ENCODE measurements at places on chromosomes 5 and 9. TPM values are rescaled to one million over a fixed set of nuclear protein-coding genes. Genes with fewer than 3 reads are reported as not detected.

DNA sequence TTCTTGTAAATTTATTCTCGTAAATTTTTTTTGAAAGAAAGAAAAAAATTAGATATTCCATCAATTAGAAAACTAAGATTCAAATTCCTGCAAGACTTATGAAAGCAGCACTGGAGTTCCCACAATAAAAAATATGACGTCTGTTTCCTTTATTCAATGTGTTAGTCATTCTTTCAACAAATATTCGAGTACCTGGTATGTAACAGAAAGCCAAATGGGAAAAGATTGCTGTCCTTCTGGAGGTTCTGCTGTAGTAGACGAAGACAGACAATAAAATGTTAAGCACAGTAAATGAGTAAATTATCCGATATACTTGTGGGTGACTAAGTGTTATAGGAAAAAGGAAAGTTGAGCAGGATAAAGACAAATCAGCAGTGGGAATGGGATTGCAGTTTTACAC lies 92.2 kb downstream of the ADAMTSL1 start:
- DNase-seq: no peak

GRCh38 chr9:97059626-97060025 lies 20.7 kb upstream of the CTSV start:
- no peak for DNase-seq

DNA sequence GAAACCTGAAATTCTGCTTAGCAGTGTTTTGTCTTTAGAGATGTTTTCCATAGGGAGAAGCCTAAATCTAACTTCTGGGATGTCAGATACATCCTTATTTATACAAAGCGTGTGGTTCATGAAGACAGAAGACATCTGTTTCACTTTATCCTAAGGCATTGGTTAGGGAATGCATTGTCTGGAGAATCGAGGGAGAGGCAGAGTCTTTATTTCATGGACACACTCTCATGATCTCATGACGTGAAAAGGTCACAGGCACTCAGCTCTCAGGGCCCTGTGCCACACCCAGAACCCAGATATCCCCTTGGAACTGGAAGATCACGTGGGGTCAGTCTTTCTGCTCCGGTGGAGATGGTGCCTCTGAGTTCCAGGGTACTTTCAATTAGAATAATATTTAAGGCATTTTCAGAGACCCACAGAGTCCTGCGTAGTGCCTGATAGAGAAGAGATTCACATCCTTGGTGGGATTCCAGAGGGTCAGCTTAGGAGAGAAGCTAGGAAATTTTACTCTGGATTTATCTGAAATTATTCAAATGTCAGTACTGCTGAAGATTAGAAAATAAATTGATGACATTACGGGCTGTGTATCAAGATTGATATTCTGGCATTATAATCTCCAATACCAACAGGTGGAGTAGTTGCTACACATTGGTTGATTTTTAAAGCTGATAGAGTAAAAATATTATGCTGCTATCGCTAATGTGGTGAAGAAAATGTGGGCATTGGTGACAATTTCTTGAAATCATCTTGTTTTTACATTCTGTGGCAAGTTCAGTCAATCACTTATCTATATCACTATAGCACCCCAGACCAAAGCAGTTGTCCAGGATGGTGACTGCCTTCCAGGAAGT lies 378.3 kb downstream of the MTRR start:
- no peak for DNase-seq

DNA sequence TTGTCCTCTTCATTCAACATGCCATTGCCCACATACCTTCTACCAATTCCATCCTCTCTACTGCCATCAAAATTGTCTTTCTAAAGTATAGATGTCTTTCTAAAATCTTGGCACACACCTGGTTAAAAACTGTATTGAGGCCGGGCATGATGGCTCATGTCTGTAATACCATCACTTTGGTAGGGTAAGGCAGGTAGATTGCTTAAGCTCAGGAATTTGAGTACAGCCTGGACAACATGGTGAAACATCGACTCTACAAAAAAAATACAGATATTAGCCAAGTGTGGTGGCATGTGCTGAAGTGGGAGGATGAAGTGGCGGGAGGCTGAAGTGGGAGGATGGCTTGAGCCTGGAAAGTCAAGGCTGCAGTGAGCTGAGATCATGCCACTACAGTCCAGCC lies 412.1 kb downstream of the TMEM38B start:
- no peak for DNase-seq

- peak; percentile 96 for DNase-seq
These were observed 9.0 kb downstream of the RGS14 start for GRCh38 chr5:177366528-177367322.

- peak; percentile 84 for DNase-seq
These were observed 782 bp downstream of the BICD2 start for GRCh38 chr9:92763721-92764380.

Gene IFNA21
- total RNA-seq: not detected

Gene CDH12
- not detected for total RNA-seq

DNA sequence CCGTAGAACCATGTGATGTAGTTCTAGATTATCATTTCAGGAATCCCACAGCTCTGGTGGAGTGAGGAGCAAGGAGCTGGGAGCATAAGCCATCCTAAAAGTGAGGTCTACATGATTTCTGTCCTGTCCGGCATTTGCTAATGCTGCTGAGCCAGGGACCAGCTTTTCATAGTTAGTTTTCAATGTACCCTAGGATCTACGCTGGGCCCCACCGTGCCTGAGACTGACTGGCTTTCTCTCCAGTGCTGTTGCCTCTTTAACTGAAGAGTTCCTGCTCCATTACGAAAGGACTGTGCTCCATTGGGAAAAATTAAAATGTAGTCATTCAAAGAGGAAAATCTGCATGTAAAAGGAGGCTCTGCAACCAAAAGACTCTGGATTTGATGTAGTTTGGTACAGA lies 634.8 kb downstream of the DMRTA1 start:
- DNase-seq: no peak

- DNase-seq: no peak
These were observed 48.6 kb downstream of the ANXA2R start for GRCh38 chr5:42991404-42992087.

Gene NRARP
- total RNA-seq: 20.7 TPM

DNA sequence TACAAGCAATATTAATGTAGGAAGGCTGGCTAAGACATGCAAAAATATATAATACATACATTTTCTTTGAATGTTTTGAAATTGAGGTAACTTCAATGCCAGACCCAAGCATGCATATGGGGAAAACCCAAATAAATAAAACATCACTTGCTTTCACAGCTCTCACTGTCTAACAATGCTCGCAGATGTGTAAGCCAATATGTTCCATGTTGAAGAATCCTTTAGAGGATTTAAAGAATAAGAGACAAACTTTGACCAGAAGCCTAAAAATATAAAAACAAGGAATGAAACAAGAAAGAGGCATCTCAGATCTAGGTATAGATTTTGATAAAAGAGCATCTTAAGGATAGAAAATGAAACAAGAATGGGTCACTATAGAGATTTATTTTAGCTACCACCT lies 354.2 kb downstream of the CDH10 start:
- no peak for DNase-seq

DNA sequence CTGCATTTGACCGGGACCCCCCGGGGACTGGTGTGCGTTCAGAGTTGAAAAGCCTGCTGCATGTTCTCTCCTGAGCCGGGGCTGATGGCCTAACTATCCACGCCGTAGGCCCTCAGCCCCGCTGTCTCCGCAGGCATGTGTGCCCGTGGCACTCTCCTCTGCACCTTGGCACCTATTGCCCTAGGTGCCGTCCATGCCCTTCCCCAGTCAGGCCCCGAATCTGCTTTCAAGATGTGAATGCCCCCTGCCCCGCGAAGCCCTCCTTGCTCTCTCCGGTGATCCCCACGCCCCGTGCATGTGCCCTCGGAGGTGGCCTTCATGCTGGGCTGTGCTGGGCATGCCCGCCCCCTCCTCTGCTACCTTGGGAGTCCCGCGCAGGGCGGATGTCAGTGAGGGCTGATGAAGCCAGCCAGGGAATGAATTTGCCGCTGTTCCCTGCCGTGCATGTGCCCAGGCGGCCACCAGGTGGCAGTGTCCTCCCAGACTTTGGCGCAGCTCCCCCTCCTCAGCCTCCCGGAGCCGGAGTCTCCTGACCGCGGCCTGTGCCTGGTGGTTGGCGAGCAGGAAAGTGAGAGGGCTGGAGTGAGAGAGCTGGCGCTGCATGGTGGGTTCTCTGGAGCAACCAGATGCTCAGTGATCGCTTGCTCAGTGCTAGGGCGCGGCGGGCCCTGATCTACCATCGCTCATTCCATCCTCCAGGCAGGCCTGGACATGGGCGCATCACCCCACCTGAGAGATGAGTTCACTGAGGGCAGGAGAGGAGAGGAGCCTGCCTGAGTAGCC lies 112.9 kb upstream of the LMX1B start:
- DNase-seq: peak; percentile 93

GRCh38 chr5:135147294-135148090 lies 113.5 kb upstream of the PITX1 start:
- no peak for DNase-seq

Gene TEK
- total RNA-seq: 14.6 TPM

Gene ARHGAP26
- total RNA-seq: 7.0 TPM

GRCh38 chr5:80277191-80277590 lies 21.3 kb upstream of the SERINC5 start:
- DNase-seq: no peak

- no peak for DNase-seq
These were observed 71.8 kb upstream of the LHFPL2 start for GRCh38 chr5:78720227-78720985.

Gene COL5A1
- total RNA-seq: 14.2 TPM

DNA sequence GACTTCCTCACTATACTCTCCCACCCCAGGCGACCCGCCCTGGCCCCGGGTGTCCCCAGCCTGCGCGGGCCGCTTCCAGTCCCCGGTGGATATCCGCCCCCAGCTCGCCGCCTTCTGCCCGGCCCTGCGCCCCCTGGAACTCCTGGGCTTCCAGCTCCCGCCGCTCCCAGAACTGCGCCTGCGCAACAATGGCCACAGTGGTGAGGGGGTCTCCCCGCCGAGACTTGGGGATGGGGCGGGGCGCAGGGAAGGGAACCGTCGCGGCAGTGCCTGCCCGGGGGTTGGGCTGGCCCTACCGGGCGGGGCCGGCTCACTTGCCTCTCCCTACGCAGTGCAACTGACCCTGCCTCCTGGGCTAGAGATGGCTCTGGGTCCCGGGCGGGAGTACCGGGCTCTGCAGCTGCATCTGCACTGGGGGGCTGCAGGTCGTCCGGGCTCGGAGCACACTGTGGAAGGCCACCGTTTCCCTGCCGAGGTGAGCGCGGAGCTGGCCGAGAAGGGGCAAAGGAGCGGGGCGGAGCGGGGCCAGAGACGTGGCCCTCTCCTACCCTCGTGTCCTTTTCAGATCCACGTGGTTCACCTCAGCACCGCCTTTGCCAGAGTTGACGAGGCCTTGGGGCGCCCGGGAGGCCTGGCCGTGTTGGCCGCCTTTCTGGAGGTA lies 2.1 kb downstream of the CA9 start:
- DNase-seq: peak; percentile 96

Gene HTR1A
- not detected for total RNA-seq

- no peak for DNase-seq
These were observed 2071.4 kb downstream of the MAT2B start for GRCh38 chr5:165576678-165577275.

Gene SH3RF2
- 2.4 TPM for total RNA-seq

DNA sequence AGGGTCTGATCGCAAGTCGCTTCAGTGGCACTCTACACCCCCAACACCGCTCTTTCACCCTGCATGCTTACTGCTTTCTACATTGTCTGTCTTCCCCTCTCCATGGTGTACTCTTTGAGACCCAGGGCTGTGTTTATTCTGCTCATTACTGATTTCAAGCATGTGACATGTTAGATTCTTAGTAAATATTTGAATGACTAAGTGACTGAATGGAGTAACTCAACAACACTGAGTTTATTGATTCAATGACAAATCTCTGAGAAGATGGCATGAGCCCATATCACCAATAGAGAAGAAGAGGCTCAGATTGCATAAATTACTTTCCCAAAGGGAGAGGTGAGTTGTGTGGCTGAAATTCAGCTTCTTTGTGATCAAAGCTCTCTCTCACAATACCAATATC lies 89.7 kb upstream of the OSMR start:
- DNase-seq: no peak

Gene TPPP
- not detected for total RNA-seq

Gene ESM1
- total RNA-seq: not detected

GRCh38 chr9:130543368-130543767 lies 36.0 kb upstream of the FUBP3 start:
- no peak for DNase-seq

- DNase-seq: no peak
These were observed 17.6 kb upstream of the CSF1R start for GRCh38 chr5:150103678-150104549.

GRCh38 chr5:72402381-72402890 lies 82.3 kb downstream of the PTCD2 start:
- no peak for DNase-seq

DNA sequence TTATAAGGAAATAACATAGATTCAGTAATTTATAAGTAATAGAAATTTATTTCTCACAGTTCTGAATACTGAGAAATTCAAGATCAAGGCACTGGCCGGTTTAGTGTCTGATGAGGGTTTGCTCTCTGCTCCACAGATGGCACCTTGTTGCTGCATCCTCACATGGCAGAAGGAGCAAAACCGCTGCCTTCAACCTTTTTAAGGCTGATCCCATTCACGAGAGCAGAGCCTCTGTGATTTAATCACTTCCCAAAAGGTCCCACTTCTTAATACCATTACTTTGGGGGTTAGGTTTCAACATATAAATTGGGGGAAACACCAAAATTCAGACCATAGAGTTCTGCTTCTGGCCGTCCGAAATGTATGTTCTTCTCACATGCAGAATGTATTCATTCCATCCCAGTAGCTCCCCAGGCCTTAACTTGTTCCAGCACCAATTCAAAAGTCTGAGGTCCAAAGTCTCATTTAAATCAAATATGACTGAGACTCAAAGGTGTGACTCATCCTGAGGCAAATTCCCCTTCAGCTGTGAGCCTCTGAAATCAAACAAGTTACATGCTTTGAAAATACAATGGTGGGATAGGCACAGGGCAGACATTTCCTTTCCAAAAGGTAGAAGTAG lies 30.6 kb downstream of the BAAT start:
- no peak for DNase-seq

Gene CDKN2B
- 0.06 TPM for total RNA-seq

Gene ADGRV1
- 127 TPM for total RNA-seq

- no peak for DNase-seq
These were observed 68.1 kb upstream of the GRAMD2B start for GRCh38 chr5:126354858-126355731.

Gene STOM
- total RNA-seq: 99.4 TPM

- DNase-seq: no peak
These were observed 315.6 kb downstream of the PRR16 start for GRCh38 chr5:120779674-120780073.

GRCh38 chr5:143188083-143188482 lies 215.4 kb downstream of the NR3C1 start:
- no peak for DNase-seq

Data from neural progenitor cell (in vitro differentiated cells).